ENCODE measurements at places on chromosomes 12 and 14.

DNA sequence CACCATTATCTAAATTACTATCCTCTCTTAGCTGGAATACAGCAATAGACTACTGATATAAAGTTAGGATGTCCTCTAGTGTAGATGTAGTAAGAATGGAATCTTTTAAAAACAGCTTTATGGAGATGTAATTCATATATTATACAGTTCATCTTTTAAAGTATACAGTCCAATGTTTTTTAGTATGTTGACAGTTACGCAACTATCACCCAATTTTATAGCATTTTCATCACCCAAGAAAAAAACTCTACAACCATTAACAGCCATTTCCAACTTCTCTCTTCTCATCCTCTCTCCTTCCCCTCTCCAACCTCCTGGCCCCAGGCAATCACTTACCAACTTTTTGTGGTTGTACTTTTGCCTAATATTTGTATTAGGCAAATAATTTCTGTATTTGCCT is 22.6 kb downstream of the EPYC start:
- DNase-seq = no peak

GRCh38 chr12:67299926-67300325 is 30.8 kb downstream of the CAND1 start:
- no peak for DNase-seq

GRCh38 chr12:11144297-11144696 is 9.9 kb upstream of the TAS2R30 start:
- DNase-seq = no peak

DNA sequence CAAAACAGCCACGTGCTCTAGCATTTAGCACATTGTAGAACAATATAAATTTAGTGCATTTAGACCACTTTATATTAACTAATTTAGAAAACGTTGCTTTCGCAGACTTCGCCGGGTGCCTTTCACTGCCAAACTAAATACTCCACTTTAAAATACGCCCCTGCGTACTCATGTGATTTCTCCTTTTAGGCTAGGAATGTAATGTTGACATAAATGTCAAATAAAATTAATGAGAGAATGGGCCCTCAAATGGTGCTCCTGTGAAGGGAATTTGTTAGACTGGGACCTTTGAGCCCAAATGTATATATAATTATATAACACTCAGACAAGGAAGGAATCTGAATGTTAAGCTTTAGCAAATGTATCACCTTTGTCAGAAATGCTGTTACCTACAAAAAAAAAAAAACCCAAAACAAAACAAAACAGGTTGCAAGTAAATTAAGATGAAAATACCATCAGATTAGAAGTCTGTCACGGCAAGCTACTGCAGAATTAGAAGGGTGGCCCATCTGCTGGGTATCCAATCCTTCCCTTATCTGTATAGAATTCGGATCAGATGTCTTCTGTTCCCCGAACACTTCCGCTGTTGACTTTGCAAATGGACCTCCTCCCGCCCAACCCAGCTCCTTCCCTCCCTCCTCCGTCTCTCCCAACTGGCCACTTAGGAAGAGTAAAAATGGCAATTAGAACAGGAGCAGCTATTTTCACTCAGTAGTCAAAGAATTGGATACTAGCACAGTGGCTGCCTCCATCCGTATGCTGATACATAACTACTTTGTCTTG is 159.3 kb upstream of the FOXN3 start:
- DNase-seq = peak; percentile 19

DNA sequence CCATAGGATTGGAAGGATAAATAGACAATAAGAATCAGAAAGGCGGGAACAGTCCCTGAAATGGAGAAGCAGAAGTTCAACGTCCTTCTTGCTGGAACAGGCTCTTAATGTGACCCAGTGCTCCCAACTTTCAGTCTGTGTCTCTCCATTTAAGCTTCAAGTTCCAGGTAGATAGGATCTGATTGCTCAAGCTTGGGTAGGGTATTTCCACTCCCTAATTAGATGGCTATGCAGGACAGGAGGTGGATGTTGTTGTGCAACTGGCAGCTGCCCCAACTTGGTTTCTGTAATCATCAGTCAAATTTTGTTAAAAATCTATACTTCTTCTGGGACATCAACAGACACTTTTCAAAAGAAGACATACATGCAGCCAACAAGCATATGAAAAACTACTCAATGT is 266.2 kb downstream of the C12orf75 start:
- DNase-seq = no peak

DNA sequence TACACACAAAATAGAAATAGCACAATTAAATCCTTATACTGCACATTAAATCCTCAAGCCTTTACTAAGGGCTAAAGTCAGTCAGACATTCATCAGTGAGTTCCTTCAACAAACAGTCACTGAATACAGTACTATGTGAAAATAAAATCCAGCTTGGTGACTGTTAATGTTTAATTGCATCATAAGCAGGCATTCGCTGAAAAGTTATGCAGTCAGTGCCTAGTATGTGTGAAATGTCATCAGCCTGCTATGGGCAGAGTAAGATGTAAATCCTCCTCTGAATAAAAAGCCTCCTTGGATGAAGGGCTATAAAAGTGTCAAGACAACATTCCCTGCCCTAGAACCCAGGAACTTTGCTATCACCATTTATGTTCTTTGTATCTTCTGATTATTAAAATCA is 116.4 kb downstream of the PRICKLE1 start:
- DNase-seq = no peak

DNA sequence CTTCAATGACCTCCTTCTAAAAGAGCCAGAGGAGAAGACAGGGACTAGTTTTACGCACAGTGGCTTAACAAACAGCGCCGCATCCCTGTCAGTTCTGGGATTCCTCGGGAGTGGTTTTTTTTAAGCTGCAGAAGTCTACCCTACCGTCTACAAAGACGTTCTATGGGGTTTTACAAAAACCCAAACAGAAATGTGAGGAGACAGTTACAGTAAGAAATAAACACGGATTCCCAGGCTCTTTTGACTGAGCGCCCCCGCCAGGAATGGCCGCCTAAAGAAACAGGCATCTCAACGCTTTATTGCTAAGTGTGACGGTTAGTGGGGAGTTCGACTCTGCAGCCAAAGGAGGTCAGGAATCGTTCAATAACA is 484 bp downstream of the ALKBH1 start:
- DNase-seq = peak; percentile 30

GRCh38 chr12:94671917-94672316 is 21.6 kb upstream of the TMCC3 start:
- DNase-seq = no peak

DNA sequence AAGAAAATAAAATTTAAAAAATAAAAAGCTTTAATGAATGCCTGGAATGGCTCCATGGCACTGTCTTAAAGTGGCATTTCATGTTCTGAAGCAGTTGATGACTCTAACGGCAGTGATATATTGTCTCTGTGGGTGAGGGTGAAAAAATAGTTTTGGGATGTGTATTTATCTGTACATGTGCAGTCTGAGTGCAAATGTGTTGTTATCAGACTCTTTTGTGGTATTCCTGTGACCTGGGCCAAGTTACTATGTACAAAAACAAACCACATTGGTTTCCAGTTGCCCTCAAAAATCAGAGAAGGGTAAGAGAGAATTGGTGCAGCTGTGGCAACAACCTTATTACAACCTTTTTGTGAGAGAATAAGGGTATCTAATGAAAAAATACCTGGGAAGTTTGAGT is 81.7 kb upstream of the CCDC91 start:
- no peak for DNase-seq

GRCh38 chr12:106645074-106645421 is 62.2 kb downstream of the RFX4 start:
- DNase-seq = peak; percentile 31
